T-helper 1 cell (primary cell): ENCODE measurements at places on chromosomes 12 and 14.

- no peak for DNase-seq
These were observed 908.8 kb downstream of the VRK1 start for GRCh38 chr14:97705976-97706375.

DNA sequence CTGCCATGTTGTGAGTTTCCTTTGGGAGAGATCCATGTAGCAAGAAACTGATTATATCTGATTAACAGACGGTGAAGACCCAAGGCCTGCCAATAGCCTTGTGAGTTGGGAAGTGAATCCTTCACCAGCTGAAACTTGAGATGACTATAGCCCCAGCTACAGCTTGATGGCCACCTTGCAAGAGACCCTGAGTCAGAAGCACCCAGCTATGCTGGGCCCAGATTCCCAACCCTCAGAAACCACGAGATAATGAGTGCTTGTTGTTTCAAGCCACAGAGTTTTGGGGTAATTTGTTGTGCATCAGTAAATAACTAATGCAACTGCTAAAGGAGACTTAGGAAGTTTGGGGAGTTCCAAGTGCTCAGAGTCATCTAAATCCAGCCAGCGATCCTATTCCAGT is 80.3 kb downstream of the AVPR1A start:
- DNase-seq = no peak

GRCh38 chr12:3973269-3973884 is 100.2 kb upstream of the PARP11 start:
- DNase-seq = no peak

- DNase-seq = no peak
These were observed 118.1 kb upstream of the SLC38A2 start for GRCh38 chr12:46490635-46491034.

- DNase-seq = no peak
These were observed 205.4 kb downstream of the EPS8 start for GRCh38 chr12:15583804-15584203.

- DNase-seq = no peak
These were observed 73.8 kb upstream of the PTPRR start for GRCh38 chr12:70994217-70994788.

DNA sequence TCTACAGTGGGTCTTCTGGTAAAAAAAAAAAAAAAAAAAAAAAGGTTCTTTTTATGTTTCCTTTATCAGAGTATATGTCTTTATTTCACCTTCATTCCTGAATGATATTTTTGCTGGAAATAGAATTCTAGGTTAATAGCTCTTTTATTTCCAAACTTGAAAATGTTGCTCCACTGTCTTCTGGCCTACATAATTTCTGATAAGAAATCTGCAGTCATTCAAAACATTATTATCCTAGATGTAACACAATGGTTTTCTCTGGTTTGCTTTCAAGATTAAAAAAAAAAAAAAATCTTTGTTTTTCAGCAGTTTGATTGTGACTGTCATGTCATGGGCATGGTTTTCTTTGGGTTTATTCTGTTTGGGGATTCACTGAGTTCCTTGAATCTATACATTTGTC is 19.5 kb downstream of the DCP1B start:
- DNase-seq = no peak

- DNase-seq = no peak
These were observed 34.8 kb upstream of the TESC start for GRCh38 chr12:117134059-117134458.

DNA sequence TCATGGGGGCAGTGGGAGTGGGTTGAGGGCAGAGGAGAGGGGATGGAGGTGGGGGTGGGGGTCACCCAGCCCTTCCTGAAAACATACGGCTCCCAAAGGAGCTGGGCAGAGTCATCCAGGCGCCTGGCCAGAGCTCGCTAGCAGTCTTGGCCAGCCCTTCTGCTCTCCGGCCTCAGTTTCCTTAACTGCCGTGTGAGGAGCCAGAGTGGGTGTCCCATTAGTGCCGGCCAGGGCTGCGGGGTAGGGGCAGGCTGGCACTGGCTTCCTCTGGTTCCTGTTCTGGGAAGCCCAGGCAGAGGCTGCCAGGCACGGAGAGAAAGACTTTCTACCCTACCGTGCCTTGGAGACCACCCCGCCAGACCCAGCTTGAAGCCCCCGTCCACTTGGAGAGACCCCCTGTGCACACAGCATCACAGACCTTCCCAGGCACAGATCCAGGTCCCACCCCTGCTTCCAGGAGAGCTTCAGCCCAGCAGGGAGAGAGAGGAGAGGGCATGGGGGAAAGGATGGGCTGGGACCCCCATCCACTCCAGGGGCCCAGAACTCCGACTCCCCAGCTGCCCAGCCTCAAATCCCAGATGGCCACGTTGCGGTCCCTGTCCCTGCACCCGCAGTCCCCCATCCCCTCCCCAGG is 93.3 kb downstream of the RFLNA start:
- DNase-seq = no peak
